Cortex of kidney (tissue), 1 donor: ENCODE measurements at places on chromosomes 5 and 9.

DNA sequence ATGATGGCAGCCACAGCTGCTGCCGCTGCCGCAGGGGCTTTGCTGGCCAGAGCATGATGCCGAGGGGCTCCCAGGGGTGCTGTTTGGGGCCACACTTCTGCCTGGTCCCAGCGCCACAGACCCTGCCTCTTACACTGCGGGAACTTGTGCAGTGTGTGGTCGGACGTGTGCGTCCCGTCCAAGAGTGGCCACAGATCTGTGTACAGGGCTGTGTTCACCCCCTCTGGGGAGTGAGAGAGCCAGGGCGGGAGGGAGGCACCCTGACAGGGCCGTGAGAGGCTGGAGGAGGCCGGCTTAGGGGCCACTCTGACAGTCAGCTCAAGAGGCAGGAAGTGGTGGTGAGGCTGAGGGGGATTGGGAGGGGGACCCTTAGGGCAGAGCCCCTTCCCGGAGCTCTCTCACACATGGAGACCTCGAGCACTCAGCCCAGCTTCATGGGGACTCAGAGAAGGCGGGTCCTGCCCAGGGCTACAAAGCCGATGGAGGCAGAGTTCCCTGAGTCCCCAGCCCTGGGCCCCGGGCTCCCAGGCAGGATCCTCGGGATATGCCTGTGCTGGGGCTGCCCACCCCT, 13.1 kb upstream of the CARD19 start:
- no peak for DNase-seq

- no peak for DNase-seq
Measured at GRCh38 chr9:133184971-133185370, 21.3 kb upstream of the GBGT1 start.

DNA sequence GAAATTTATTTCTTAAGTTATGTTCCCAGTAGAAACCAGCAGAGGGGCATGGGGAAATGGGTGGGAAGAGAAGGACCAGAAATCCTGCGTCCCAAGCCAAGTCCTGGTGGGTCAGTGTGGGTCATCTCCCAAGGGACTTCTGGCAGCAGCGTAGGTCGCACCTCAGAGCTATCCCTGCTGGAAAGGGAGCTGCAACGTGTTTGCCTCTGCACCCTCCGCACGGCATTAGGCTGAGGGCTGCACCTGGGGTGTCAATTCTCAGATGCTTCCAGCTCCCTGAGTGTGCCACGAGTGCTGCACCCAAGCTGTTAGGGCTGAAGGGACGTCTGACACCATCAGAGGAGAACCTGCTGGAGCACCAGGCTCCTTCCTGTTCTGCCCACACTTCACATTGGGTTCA, 182.8 kb downstream of the CACNA1B start:
- no peak for DNase-seq

DNA sequence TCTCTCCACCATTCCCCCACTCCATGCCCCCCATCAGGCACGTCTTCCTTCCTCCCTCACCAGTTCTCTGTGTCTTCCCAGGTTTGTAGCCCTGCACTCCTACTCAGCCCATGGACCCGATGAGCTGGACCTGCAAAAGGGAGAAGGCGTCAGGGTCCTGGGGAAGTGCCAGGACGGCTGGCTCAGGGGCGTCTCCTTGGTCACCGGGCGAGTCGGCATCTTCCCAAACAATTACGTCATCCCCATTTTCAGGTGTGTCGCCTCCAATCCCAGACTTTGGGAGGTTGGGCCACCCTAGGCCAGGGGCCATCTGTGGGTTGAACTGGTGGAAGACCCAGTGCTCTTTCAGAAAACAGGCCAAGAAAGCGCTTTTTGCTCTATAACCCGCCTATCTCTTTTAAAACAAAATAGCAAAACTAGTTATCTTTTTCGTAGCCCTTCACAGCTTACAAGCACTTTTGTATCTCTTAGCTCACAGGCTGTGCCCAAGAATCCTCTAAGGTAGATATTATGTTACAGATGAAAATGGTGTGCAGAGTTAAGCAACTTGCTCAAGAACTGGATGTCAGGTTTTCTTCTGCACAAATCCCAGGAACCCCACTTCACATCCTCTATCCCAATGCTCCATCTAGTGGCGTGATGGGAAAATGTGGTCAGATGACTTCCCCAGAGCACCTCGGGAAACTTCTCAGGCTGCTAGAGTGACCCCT, 56.2 kb downstream of the PLAC8L1 start:
- no peak for DNase-seq

GRCh38 chr5:155878991-155879575, 447.9 kb upstream of the SGCD start:
- DNase-seq: no peak

DNA sequence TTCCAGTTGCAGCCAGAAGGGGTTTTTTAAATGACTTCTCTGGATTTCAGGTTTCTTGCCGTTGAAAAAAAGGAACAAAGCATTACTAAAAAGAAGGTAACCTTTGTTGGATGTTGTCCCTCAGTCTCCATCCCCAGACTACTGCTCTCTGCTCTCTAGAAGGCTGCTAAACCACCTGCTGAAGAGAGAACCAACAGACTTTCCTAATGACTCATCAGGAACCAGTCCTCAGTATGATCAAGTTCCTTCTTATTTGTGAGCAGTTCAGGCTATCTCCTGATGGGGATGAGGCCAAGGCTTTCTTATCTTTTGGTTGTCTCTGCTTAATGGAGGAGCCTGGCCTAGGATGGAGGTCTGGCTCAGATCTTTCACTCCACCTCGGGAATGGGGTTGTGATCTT, 4.1 kb downstream of the KIF4B start:
- no peak for DNase-seq

- DNase-seq: no peak
Measured at GRCh38 chr9:97970165-97970564, 13.0 kb upstream of the ANP32B start.

GRCh38 chr9:33852216-33852826, 35.4 kb downstream of the UBE2R2 start:
- DNase-seq: no peak

GRCh38 chr9:92745881-92746280, 18.8 kb downstream of the BICD2 start:
- no peak for DNase-seq

- no peak for DNase-seq
Measured at GRCh38 chr5:124516567-124516966, 229.9 kb downstream of the ZNF608 start.

DNA sequence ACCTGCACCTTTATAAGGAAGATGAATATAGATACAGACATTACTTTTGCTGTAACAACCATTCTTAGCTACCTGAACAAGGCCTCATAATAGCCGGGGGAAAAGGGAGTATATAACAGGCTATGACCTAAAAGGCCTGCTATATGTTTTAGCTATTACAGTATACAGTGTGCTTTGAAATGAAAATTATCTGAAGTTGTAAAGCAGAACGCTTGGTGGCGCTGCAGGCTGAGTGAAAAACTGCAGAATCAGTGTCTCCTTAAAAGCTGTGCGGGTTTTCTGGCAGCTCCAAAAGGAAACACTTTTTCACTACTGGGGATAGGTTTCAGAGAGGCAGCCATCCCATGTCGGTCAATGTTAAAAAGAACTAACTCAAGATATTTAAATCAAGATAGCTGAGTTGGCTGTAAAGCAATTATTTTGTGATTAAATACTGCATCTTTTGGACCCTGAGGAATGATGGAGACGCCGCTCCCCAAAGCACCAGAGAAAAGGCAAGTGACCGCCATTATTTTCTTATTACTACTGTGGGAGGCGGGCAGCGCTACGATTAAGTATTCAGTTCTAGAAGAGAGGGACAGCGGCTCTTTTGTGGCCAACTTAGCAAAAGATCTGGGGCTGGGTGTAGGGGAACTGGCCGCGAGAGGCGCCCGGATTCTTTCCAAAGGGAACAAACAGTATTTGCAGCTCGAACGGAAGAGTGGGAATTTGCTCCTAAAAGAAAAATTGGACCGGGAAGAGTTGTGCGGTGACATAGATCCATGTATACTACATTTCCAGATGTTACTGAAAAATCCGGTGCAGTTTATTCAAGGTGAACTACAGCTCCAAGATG, 5.9 kb downstream of the PCDHB6 start:
- DNase-seq: no peak

- no peak for DNase-seq
Measured at GRCh38 chr5:142363619-142363963, 38.8 kb upstream of the SPRY4 start.

DNA sequence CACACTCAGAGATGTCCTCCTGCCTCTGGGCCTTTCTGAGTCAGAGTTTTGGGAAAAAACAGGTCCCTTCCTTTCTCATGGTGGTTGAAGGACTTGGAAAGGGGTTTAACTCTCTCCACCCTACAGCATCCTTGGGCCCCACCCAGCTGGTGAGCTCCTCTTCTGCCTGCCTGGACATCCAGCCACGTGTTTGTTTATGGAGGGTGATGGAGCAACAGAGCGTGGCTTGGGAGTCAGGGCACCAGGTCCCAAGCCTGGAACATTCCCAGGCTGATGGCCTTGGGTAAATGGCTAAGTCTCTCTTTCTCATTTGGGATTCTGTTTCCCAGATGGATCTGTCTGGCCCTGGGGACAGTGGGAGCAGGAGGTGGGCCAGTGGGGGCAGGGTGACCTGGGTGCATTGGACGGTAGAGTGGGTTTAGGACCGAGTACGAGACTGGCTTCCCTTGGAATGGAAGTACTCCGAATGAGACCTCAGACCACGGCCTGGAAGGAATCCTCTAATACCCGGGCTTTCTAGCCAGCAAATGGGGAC, 141.1 kb upstream of the IRX2 start:
- no peak for DNase-seq

- DNase-seq: no peak
Measured at GRCh38 chr9:134408389-134408788, 82.1 kb downstream of the RXRA start.

DNA sequence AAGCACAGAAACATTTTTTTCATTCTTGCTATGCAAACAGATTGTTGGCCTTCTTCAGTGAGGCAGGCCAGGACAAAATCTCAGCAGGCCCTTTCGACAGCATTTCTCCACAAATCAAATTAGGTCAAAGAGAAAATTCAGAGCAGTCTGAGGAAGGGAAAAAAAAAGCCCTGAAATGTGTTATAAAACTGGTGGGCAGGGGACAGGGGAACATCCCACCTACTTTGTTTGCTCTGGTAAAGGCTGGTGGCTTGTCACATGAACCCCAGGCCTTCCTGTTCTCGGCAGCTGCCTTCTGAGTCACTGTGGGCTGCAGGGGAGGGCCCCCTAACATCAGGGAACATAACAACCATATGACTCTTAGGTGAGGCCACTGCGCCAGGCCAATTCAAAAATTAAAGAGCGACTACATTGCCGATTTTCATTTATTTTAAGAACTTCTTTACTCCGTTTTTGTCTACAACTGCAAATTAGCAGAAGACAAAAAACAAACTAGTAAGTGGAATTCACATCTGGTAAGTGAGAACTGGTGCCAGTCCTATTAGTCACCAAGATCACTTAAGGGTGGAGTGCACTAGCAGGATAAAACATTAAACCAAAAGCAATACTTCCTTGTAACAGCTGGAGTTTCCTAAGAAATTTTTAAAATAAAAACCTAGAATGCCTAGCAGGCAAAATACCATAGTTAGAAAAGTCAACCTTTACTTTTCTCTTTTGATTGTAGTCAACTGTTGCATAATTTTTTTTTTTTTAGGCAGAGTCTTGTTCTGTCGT, 46.2 kb upstream of the DENND4C start:
- no peak for DNase-seq

DNA sequence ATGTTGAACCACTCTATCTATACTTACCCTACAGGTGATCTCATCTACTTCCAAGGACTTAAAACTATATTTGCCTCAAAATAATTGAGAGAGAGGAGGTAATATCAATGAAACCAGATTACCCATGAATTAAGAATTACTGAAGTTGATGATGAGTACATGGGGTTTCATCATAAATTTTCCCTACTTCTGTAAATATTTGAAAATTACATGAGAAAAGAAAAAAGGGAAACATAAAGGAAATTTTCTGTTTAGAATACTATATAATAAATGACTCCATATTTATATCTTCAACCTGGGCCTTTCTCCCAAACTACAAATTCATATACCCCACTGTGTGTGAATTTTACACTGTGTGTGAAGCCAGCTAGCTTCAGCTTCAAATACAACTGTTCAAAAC, 2.6 kb downstream of the TSTD2 start:
- DNase-seq: no peak

GRCh38 chr5:153756540-153756939, 266.1 kb downstream of the GRIA1 start:
- DNase-seq: no peak

GRCh38 chr9:38202336-38202938, 133.4 kb upstream of the SHB start:
- no peak for DNase-seq

- no peak for DNase-seq
Measured at GRCh38 chr9:6006749-6007057, 8.7 kb downstream of the RANBP6 start.

DNA sequence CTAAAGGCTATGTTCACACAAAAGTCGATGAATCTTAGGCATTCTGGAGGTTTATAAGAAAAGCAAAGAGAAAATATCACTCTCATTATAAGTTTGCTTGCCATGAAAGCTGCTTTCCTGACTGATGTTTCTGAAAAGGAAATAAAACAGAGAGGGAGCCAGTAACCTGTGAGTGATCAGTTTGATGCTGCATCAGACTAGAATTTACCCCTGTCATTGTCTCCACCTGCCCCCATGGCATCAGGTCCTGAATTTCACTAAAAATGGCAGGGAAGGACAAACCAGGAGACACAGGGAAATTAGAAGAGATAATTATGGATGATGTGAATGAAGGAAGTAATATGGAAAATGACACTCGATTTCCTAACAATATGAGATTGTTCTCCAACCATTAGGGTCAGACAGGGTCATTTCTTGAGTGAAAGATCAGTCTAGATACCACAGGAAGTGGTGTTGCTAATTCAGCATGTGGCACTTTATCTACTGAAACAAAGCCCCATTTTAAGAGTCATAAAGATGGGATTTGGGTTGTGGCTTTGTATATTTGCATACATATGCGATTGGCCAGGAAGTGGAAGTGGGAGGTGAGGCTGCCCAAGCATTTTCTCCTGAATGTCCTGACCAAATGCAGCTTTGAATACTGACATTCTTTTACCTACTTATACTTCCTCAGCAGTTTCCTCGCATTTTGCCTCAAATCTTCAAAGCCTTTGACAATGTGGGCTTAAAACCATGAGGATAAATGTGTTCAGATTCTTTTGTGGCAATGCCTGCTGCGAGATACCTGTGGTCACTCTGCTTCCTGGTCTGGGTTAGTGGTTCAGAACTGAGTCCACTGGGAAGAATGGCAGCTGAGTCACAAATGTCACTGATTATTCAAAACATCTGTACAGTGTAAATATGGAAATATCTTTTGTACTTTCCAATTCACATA, 29.7 kb downstream of the MEGF10 start:
- DNase-seq: no peak

- DNase-seq: no peak
Measured at GRCh38 chr9:105832096-105832710, 137.9 kb downstream of the TMEM38B start.

DNA sequence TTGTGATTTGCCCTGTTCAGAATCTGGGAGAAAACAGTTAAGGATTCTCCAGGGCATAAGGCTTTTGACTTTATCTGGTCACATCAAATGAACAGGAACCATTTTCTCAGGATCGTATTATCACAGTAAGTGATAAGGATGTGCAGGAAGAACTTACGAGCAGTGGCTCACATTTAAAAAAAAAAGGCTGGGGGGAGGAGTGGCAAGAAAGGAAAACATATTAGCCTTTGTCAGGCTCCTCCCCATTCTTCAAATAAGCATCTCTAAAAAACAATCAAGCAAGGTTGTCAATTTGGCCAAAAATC, 234.3 kb upstream of the TMEM161B start:
- no peak for DNase-seq

GRCh38 chr5:71810471-71811195, 91.6 kb downstream of the CARTPT start:
- no peak for DNase-seq
